Stomach (tissue), 19 donors: ENCODE measurements at places on chromosomes 7 and 10. TPM values are rescaled to one million over a fixed set of nuclear protein-coding genes. Genes with fewer than 3 reads are reported as not detected.

Gene PRRT4
- total RNA-seq: not detected

GRCh38 chr7:130856866-130857265, 122.9 kb upstream of the KLF14 start:
- H3K27me3 ChIP-seq: no peaks in the 10 kb centered on the region
- H3K36me3 ChIP-seq: peaks cover 73% of the 10 kb centered on the region
- no peak overlapping the region for H3K4me3 ChIP-seq

- H3K4me3 ChIP-seq: no peak overlapping the region
- no peak overlapping the region for H3K27ac ChIP-seq
- H3K36me3 ChIP-seq: no peaks in the 10 kb centered on the region
- no peaks in the 10 kb centered on the region for H3K27me3 ChIP-seq
- DNase-seq: no peak
Observed at GRCh38 chr10:16894821-16895220, 77.6 kb upstream of the RSU1 start.

Gene CALU
- total RNA-seq: 53.1 TPM

Gene NUDCD3
- 147 TPM for total RNA-seq

DNA sequence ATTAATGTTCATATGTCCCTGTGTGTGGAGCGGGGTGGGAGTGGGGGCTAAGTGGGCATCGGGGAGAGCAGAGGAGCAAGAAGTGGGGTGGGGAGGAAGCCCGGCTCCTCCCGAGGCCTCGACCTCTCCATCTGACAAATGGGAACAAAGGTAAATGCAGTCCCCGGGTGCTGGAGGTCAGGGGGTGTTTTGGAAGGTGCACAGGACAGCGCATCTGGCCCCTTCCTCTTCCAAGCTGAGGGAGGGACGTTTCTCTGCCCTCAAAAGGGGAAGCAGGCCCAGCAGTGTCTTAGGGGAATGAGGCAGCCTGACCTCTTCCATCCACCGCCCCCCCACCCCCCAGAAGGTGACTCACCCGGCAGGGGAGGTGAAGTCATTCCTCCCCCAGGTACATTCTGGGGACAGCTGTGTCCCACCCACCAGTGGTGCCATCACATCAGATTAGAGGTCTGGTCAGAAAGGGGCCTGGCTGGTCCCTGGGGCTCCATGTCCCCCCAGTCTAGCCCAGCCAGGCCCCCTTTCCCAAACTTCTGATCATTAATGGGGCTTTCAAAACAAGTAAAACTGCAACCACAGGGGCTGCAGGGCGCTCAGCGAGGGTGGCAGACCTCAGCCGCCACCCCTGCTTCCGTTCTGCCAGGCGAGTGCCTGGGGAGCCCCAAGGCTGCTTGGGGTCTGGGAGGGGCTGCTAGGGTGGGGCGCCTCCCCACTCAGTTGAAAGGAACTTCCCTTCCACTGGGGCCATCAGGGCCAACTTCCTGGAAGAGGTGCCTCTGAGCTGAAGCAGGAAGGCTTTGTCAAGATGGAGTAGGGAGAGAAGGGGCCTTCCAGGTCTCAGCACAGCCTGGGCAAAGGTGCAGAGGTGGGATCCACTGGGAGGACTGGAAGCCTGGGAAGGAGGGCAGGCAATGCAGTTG, 10.8 kb downstream of the LFNG start:
- peak; percentile 80 for DNase-seq
- no peaks in the 10 kb centered on the region for H3K27me3 ChIP-seq
- peaks cover 66% of the 10 kb centered on the region for H3K4me1 ChIP-seq
- H3K36me3 ChIP-seq: peaks cover 28% of the 10 kb centered on the region
- no peak overlapping the region for H3K4me3 ChIP-seq
- peak overlapping the region; percentile 77 for H3K27ac ChIP-seq

- H3K4me1 ChIP-seq: no peaks in the 10 kb centered on the region
- H3K27ac ChIP-seq: no peak overlapping the region
- H3K4me3 ChIP-seq: no peak overlapping the region
- no peaks in the 10 kb centered on the region for H3K36me3 ChIP-seq
- H3K27me3 ChIP-seq: no peaks in the 10 kb centered on the region
Observed at GRCh38 chr7:123625254-123625653, 23.6 kb downstream of the ASB15 start.

Gene CFAP46
- 2.3 TPM for total RNA-seq
